ENCODE measurements at places on chromosomes 1 and 21.

- DNase-seq, result no peak
These were observed 14.2 kb downstream of the BLACAT1 start for GRCh38 chr1:205441716-205442050.

DNA sequence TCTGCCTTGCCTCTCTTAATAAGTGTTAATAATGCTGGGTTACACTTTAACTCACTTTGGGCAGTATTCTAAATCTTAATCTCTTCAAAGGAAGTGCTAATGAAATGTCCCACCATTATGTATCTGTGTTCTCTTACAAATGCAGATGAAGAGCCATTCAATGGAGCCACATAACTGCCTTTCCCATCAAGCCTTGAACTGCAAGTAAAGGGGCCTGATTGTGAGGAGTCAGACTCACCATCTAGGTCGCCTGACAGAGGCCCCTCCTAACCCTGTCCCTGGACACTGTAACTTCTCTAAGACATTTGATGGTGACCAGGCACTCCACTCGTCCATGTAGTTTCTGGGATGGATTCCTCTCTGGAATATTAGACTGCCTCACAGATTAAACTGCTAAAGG is 329.4 kb downstream of the KIF26B start:
- DNase-seq, result no peak

DNA sequence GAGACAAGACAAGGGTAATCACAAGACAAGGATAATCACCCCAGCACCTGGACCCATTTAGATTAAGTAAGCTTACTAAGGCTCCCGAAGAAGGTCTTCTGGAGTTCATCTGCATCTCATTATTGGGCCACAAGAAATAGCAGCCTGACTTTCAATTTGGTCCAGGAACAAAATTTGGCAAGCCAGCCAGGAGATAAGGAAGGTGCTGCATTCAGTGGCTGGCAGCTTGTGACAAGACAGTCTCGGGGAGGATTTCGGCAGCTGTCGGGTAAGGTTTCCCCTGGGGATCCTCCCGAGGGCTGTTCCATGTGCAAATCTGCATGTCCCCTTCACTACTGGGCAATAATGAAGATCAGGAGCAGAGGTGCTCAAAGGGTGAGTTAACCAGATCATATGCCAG is 195.2 kb downstream of the FCRL5 start:
- no peak for DNase-seq

GRCh38 chr1:17973694-17974093 is 133.9 kb upstream of the IGSF21 start:
- no peak for DNase-seq

DNA sequence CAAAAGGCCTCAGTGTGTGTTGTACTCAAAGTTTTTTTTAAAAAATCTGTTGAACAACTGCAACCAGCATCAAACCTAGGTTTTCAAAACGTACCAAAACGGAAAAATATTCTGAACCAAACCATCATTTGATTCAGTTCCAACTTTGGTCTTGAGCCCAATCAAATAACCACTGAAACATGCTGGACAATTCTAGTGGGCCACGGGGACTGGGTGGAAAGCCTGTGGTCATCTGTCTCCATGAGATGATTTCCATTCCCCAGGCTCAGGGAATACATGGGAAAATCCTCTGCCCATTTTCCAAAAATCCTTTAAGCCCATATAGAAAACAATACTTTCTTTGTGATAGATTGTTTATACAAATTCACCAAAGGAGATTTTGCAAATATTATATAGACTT is 22.5 kb downstream of the ITPKB start:
- DNase-seq, result no peak

GRCh38 chr1:207097871-207098324 is 6.1 kb upstream of the C4BPA start:
- DNase-seq, result no peak

- DNase-seq, result no peak
These were observed 84.9 kb upstream of the ARHGEF16 start for GRCh38 chr1:3369446-3370076.

GRCh38 chr1:109299558-109300343 is 7.1 kb downstream of the MYBPHL start:
- DNase-seq, result no peak
